Forelimb muscle (tissue), 1 donor: ENCODE measurements at places on chromosomes 11 and 22. TPM values are rescaled to one million over a fixed set of nuclear protein-coding genes. Genes with fewer than 3 reads are reported as not detected.

ALDH3B1 gene
- 11.8 TPM for polyA plus RNA-seq

SMDT1 gene
- polyA plus RNA-seq: 96.1 TPM

VSTM5 gene
- polyA plus RNA-seq: 0.48 TPM

TBX10 gene
- polyA plus RNA-seq: not detected

GRCh38 chr11:15499674-15500073 is 385.0 kb downstream of the INSC start:
- no peak for DNase-seq

DNA sequence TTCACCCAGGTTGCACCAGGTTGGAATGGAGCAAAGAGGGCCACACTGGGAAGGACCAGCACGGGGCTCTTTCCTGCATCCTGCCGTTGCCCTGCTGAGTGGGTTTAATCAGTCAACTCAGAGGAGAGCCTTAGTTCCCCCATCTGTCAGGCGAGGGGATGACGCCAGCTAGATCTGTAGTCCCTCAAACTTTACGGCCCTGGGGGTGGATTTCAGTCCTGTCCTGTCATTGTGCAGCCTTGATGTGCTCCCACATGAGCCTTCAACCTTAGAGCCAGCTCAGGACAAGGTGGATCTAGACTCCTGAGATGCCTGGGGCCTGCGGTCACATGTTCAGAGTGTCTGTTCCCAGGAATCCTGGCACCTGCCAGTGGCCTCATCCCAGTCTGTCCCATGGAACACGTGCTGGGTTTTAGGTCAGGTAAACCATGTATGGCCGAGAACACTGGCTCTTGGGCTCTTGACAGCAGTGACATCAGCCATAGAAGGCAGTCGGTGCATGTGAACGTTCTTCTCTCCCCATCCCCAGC is 104.3 kb downstream of the BCR start:
- DNase-seq: no peak

DNA sequence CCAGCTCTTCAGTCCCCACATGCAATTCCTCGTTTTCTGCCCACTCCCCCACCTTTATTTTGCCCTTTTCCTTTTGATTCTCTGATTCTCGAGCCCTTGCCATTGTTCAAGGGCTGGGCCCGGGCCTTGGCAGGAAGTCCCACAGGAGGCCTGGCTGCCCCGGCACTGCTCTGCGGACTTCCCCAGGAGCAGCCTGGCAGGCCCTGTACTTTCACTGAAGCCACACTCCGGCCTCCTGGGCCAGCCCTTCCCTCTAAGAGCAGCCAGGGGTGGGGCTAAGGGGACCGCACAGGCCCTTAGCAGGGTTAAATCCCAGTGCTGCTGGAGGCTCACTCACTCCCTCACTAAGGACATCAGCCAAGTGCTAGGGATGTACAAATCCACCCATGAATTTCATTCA is 4.1 kb downstream of the LRRC32 start:
- no peak for DNase-seq

GRCh38 chr11:47449541-47449940 is 605 bp upstream of the RAPSN start:
- no peak for DNase-seq
